ENCODE measurements at places on chromosomes 4 and X.

DNA sequence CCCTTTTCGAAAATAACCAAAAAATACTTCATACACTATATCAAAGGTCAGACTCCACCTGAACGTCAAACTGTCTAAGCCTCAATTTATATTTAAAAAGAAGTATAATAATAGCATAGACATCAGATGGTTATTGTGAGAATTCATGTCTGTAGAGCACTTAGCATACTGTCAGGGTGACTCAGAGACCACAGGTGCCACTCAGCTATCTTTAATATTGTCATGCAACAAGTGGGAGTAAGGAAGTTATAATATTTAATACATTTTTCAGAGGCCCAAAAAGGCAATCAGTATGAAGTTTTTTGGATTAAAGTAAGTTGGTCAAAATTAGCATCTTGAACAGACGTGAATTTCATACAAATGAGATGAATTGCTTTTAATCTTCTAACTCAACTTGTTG, 93.3 kb downstream of the PHOX2B start:
- no peak for DNase-seq

DNA sequence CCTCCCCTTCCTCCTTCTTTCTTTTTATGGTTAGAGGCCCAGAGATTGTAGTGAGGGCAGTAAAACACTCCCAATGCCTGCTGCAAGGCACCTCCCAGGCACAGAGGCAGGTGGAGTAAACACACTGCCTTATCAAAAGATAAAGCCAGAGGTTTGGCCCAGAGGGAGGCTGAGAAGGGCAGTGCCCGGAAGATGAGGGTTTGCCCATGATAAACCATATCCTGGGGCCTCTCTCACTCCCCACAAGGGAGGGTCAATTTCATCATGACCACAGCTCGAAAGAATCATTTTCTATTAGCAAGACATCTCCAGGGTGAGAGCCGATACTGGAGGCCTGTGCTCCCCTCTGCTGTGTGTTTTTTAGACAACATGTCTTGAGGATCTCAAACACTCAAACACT, 98.5 kb upstream of the FAM9C start:
- DNase-seq = no peak

- no peak for DNase-seq
These were observed 94.5 kb downstream of the NSUN7 start for GRCh38 chr4:40844261-40844660.

DNA sequence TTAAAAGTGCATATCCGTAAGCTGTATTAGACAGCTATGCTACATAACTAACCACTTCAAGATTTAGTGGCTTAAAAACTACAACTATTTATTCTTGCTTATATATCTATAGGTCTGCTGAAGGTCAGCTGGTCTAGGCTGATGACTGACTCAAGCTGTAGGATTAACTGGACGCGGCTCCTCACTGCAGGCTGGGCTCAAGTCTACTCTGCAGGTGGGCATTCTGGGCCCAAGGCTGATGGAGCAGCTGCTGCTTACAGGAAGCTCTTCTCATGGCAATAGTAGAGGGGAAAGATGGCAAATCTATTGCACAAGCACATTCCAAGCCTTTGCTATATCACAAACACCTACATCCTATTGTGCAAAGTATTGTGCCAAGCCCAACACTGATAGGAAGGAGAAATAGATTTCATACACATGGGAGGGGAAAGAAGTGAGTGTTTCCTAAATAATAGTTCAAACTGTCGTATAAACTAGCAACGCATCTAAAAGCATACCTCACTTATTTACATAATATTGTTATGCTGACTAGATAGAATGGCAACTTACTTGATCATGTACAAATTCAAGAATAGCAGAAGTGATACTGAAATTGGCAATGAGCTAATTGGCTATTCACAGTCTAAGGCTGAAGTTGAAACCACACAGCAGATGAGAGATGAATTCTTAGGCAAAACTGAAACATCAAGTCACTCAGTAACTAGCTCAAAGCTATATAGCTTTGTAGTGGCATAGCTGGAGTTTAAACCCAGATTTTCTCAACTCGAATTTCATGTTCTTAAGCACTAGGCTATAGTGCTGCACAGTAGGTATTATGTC, 263.8 kb downstream of the NKX6-1 start:
- DNase-seq = no peak
